ENCODE measurements at places on chromosomes 4 and X.

DNA sequence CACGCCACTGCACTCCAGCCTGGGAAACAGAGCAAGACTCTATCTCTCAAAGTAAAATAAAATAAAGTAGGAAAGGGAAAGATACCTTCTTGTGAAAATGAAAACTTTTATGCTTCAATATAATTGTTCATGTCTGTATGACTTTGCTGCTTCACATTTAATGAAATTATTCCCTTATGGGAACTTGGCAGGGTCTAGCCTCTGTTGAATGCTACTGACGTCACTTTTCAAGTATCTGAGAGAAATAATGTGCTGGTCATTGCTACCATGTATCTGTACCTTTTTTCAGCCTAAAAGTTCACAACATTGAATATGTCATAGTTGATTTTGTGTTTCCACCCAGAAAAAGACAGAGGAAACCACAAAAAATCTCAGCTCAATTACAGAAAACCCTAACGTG is 65.2 kb downstream of the PRDM5 start:
- DNase-seq: no peak

DNA sequence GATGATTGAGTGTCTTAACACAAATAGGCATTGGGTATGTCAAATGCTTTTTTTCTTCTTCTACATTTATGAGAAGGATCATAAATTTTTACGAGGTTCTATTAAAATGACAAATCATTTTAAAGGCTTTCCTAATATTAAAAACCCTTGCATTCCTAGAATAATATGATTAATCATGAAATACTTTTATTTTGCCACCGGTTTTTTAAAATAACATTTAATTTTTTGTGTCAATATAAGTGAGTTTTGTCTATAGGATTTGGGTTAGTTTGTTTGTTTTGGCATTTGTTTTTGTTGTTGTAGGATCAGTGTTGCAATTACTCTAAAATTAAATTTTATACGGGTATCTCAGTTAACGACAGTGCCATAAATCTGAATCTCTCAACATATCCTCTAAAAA is 169.7 kb upstream of the STK26 start:
- no peak for DNase-seq

- no peak for DNase-seq
Measured at GRCh38 chr4:60579335-60579734, 620.8 kb upstream of the ADGRL3 start.

GRCh38 chr4:7554905-7555304 is 120.2 kb upstream of the PSAPL1 start:
- no peak for DNase-seq

DNA sequence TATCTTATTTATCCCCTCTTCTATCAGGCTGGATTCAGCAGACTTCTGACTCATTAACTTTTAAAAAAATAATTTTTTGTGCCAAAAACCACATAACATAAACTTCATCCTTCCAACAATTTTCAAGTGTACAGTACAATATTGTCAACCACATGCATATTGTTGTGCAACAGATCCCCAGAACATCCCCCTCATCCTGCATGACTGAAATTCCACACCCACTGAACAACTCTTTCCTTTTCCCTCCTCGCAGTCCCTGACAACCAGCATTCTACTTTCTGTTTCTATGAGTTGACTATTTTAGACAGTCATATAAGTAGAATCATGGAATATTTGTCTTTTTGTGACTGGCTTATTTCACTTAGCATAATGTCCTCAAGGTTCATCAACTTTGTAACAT is 2.2 kb upstream of the MID2 start:
- DNase-seq: no peak

Data from putamen (tissue), 1 donor.